ENCODE measurements at places on chromosomes 13 and 19.

DNA sequence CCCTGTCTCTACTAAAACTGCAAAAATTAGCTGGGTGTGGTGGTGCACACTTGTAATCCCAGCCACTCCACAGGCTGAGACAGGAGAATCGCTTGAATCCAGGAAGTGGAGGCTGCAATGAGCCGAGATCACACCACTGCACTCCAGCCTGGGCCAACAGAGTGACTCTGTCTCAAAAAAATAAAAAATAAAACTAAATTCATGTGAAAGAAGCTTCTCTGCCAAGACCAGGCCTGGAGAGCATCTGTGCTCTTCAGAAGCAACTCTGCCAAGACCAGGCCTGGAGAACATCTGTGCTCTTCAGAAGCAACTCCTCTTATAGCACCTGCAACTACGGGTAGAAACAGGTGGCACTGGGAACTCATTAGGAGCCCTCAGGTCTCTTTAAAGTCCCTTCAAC lies 37.7 kb downstream of the CRYL1 start:
- no peak for DNase-seq

- DNase-seq: peak; percentile 6
Observed at GRCh38 chr13:31369213-31369612, 169.4 kb downstream of the B3GLCT start.

- DNase-seq: peak; percentile 61
Observed at GRCh38 chr13:98175043-98175442, 2.0 kb downstream of the RNF113B start.

GRCh38 chr13:108437496-108437895 lies 168.0 kb downstream of the TNFSF13B start:
- DNase-seq: no peak

DNA sequence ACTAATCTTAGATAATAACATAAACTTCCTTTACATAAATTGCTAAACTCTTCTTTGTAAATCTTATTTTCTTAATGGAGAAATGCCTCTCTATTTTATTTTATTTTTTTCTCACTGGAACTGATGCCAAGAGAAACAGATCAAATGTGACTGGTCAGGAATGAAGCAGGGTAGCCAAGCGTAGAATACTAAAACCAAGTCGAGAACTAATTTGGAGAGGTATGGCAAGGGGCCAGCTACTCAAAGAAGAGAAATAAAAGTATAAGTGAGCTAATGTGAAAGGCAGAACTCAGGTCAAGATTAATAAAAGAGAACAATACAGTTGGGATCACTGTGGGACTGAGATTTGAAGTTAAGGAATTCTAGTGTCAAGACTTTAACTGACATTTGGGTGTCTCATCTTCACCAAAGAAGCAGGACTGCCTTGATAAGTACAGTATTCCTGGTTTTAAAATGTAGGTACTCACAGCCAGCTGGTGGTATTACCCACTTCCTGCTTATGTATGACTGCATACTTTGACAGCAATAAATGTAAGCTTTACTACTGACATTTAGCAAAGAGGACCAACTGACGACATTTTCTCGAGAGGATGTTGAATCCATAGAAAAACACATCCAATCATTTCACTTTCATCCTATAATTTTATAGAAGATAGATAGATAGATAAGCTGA lies 1192.2 kb downstream of the EFNB2 start:
- peak; percentile 54 for DNase-seq

GRCh38 chr13:68690567-68690966 lies 1417.1 kb upstream of the ATXN8OS start:
- no peak for DNase-seq

DNA sequence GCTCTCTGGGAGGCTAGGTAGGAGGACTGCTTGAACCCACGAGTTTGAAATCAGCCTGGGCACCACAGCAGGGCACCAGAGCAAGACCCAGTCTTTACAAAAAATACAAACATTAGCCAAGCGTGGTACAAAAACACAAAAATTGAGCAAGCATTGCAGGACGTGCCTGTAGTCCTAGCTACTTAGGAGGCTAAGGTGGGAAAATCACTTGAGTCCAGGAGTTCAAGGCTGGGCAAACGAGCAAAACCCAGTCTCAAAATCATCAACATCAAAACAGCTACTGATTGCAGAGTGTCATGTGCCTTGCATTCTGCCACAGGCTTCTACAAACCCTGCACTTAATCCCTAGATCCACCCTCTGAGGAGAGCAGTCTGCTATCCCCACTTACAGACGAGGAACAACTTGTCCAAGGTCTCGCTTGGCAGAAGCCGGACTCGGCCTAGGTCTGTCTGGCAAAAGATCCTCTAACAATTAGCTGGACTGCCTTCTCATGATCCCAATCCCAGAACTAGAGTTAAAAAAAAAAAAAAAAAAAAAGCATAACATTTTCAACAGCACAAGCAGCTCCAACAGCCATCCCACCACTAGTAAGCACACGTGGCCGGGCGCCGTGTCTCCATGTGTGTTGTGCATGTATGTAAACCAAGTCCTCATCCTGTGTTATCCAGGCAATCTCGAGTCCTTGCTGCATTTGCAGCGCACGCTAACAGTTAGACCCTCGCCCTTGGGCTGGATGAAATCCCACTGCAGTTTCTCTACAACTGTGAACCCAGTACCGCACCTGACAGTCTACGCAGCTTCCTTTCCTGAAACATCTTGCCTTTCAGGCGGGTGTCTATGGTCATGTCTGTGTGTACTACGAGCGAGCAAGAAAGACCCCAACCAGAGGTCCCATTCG lies 2.0 kb downstream of the PPP6R1 start:
- DNase-seq: no peak

DNA sequence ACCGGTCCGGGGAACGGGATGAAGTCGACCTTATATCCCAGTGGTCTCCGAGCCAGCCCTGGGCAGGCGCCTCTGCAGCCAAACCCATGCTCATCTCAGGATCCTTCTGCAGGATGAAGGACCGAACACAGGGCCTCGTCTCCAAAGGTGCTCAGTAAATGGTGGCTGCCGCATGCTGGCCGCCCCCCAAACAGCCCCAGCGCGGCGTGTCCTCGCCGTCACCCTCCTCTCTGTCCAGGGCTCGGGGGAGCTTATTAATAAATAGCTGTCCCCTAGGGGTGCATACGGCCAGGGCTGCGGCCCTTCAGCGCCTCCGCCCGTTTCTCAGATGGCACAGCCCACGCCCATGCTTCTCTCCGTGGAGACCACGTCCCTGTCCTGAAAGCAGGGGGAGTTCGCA lies 32.6 kb upstream of the SPACA7 start:
- no peak for DNase-seq

DNA sequence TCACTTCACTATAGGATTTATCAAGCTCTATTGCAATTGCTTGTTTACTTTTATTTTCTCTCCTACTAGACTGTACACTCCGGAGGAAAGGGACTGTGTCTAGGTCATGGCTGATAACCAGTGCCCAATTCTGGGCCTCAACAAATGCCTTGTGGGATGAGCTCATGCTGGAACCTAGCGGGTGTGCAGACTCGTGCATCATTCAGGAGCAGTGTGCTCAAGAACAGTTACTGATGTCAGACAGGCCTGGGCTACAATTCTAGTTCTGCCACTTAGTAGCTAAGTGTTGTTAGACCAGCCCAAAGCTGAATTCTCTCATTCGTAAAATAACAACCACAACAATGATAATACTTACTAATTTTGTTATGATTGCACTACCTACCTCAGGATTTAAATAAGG lies 95.4 kb downstream of the CYSLTR2 start:
- peak; percentile 51 for DNase-seq
